ENCODE measurements at places on chromosomes 2 and 18.
A peak's percentile ranks its signal among the peaks of the same experiment; 100 is the strongest.

GRCh38 chr2:182068811-182069210 lies 83.2 kb downstream of the PPP1R1C start:
- DNase-seq: no peak

- DNase-seq: peak; percentile 22
Observed at GRCh38 chr2:31212659-31213600, 4.4 kb downstream of the CAPN14 start.

DNA sequence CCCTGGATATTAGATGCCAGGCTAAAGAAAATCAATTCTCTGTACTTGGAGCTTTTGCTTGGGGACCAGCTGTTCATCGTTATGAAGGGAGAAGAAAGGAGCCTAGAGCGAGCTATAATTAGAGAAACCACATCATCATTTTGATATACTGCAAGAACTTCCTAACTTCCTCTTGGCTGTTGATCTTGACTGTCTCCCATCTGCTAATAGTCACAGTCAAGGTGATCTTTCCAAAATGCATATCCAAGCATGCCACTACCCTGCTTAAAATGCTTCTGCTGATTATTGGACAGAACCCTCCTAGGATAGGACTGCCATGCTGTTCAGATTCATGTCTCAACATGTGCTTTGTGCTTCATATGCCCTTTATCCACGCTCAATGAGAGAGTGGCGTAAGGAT lies 54.8 kb downstream of the RAPGEF4 start:
- no peak for DNase-seq

DNA sequence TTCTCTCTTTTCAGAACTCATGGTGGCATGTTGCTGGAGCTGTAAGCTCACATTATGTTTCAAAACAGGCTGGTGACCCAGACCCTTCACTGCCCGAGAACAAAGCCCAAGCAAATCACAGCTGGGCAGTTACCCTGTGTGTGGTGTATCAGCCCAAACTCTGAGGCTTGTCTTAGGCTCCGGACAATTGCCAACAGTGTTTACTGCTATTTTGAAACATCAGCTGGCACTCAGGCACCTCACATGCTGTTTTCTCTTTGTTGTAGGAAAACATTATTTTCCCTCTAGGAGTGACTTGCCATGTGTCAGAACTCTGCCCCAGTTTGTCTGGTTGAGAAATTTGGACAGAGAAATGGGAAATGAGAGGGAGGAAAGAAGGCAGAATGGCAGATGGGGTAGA lies 237.6 kb upstream of the APCDD1 start:
- no peak for DNase-seq

DNA sequence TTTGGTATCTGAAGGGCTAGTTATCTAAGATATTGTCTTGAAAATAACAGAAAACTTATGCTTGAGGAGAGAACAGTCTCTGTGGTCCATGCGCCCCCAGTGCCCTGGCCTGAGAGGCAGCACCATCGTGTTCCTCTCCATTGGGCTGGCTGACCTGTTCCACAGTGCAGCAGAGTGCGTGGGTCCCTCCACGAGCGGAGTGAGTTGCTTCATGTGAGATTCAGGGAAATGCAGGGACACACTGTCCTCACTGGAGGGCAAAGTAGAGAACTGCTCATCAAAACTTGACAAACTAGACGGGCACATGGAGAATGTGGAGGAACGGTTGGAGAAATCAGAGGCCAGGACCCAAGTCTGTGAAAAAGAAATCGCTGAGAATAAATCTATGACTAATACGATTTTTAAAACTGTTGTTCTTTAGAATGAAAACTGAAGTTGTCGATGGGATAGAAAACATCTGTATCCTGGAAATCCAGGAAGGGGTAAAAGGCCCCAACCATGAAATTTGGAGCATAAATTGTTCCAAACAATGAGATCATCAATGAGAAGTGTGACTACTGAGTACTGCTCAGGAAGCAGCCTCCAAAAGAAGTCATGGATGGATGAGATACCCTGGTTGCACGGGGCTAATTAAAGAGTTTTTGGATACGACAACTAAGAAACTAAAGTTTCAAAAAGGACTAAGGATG lies 58.1 kb downstream of the REV1 start:
- DNase-seq: no peak

DNA sequence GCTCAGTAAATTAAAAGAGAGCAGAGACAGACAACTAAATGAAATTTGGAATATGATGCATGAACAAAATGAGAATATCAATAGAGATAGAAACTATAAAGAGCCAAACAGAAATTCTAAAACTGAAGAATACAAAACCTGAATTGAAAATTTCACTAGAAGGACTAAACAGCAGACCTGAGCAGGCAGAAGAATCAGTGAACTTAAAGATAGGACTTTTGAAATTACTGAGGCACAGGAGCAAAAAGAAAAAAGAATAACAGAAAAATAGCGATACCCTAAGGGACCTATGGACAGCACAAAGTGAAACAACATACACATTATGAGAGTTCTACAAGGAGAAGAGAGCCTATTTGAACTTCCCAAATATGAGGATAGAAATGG lies 41.6 kb downstream of the UNC50 start:
- no peak for DNase-seq

GRCh38 chr2:201483342-201483741 lies 31.8 kb downstream of the STRADB start:
- DNase-seq: no peak

DNA sequence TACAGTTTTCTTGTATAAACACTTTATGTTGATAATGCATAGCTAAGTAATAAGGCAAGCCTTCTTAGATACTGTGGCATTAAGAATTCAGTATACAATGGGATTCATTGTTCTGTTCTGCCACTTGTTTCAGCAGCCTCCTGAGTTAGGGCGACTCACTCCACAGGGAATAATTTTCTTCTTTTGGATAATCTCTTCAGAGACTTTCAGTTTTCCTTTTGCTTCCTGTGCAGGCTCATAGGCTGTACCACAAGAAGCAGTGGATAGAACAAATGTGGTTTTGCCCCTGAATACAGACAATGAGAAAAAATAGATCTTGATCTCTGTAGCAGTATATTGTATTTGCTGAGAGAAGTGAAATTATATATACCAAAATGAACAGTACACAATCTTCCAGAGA lies 298.0 kb downstream of the ZNF407 start:
- DNase-seq: peak; percentile 35

DNA sequence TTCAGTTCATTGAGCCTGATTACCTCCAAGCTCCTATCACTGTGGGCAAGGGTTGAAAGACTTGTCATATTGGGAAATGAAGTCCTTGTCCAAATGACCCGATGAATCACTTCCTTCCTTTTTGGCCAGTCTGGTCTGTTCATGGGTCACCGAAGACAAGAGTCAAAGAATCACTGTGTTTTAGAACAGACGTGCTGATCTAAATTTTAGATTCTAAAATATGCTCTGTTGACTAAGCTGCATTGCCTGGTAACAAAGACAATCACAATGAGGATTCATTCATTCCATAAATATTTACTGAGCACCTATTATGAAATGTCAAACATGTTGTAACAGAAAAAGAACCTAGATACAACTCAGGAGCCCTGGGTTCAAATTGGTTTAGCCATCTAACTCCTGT lies 99.4 kb upstream of the RND3 start:
- DNase-seq: peak; percentile 86
